Stromal cell of bone marrow (primary cell): ENCODE measurements at places on chromosomes 3 and 15.

- no peak for DNase-seq
Measured at GRCh38 chr3:133273346-133273745, 126.5 kb upstream of the BFSP2 start.

DNA sequence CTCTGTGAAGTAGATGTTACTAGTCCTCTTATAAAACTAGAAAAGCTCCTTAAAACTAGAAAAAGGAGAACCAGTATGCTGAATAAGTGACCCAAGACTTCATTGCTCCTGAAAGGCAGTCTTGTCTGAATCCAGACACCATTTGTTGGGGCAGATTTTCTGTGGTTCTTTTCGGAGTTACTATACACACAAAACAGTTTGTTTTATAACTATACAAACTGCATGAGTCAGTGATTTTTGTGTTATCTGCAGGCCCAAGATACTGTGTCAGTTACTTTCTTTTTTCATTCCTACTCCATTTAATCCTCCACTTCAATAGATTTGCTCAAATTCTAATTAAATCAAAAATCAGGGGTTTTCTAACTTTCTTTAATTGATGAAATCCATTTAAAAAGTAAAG, 244.6 kb downstream of the ARPP21 start:
- DNase-seq, result no peak

GRCh38 chr15:89385596-89386331, 51.1 kb upstream of the POLG start:
- DNase-seq, result peak; percentile 85

DNA sequence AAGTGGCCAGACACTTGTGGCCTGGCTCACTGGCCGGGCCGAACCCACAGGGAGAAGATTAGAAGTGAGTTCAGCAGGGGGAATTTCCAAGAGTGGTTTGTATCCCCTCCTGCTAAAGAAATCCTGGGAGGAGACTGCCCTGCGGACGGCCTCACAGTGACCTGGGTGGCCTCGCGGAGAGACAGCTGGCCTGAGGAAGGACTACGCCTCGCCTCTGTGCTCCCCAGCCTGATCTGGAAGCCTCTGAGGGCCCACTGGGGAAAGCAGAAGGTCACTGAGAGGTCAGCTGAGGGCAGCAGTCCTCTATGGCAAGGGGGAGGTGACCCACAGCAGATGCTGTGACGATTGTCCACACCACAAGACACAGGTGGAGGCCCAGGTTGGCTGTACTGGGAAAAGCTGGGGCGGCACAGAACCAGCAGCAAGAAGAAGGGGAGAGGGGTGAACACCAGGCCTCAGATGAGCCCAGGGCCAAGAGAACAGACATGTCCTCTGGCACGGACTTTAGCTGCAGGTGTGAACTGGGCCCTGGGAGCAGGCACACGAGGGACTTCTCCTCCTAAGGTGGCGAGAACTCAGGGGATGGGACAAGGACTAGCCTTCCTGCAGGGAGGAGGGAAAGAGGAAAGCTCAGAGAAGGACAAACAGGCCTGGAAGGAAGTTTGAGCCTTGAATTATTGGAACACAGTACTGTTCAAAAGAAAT, 37.2 kb upstream of the DLG1 start:
- no peak for DNase-seq

GRCh38 chr3:50436114-50436674, 67.2 kb downstream of the CACNA2D2 start:
- DNase-seq, result peak; percentile 6

DNA sequence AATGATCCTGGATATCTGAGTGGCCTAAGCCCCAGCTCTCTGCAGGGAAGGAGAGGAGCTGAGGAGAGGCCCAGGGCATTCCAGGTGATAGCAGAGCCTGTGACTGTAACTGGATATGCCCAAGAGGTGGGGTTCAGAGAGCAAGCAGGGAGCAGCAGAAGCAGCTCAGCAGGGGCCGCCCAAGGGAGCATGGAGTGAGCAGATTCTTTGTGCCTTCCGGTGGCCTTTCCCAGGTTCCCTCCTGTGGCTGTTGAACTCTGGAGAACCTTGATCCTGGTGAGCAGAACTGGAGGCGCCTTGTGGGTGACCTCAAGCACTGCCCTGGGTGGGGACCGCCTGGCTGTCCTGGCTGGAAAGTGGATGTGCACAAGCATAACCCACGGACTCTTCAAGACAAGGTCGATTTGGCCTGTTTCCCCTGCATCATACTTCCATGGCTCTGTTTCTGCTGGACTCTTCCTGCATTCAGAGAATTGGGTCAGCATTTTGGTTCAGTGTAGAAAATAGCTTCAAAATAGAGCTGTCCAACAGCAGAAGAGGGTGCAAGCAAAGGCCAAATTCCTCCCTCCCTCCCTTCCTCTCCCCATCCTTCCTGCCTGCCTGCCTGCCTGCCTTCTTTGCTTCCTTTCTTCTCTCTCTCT, 76.1 kb downstream of the ARNT2 start:
- DNase-seq, result peak; percentile 52

GRCh38 chr15:42031198-42031915, 10.5 kb upstream of the PLA2G4E start:
- DNase-seq, result no peak

- DNase-seq, result no peak
Measured at GRCh38 chr15:66153549-66154415, 99.8 kb downstream of the MEGF11 start.

DNA sequence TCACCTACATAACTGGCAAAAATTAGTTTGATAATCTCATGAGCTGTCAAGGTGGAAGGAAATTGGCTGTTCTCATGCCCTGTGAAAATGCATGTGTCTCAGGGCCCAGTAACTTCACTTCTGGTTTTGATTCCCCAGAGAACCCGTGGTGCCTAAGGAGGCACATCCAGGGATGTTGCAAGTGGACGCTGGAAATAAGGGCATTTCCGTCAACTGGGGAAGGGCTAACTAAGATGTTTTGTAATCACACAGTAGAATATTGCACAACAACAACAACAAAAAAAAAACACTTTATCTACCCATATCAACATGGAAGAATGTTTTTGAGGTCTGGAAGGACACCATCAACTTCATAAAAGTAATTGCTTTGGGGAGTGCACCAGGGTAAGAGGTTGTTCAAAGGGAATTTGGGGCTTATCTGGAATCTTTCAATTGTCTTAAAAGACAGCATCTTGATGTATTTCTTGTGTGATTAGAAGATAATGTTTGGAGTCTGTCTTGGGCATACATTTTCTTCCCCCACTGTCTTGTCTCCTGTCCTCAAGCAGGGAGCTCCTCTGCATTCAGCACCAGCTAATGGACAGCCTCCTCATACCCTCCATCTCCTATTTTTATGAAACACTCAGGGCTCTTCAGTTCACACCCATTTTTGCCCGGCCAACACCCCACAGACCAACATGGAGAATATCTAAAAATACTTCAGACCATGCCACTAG, 37.2 kb upstream of the PRR20G start:
- no peak for DNase-seq

- no peak for DNase-seq
Measured at GRCh38 chr15:31852933-31853799, 177.1 kb upstream of the CHRNA7 start.

DNA sequence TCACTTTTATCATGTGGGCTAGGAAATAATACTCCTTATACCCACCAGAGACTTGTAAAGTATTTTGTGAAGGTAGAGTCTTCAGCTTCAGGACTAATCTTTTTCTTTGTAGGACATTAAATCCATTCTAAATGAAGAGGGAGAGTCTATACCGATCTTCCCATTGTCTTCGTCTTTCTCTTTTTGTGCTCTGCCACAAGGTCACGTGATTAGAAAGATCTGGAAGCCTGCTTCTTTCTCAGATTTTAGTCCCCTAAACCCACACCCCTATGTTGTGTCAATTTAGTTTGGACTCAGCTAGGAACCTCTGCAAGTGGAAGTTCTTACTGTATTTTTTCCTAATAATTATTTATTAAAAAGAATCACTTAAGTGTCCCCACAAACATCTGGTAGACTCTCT, 507.3 kb downstream of the PYDC2 start:
- DNase-seq, result no peak

DNA sequence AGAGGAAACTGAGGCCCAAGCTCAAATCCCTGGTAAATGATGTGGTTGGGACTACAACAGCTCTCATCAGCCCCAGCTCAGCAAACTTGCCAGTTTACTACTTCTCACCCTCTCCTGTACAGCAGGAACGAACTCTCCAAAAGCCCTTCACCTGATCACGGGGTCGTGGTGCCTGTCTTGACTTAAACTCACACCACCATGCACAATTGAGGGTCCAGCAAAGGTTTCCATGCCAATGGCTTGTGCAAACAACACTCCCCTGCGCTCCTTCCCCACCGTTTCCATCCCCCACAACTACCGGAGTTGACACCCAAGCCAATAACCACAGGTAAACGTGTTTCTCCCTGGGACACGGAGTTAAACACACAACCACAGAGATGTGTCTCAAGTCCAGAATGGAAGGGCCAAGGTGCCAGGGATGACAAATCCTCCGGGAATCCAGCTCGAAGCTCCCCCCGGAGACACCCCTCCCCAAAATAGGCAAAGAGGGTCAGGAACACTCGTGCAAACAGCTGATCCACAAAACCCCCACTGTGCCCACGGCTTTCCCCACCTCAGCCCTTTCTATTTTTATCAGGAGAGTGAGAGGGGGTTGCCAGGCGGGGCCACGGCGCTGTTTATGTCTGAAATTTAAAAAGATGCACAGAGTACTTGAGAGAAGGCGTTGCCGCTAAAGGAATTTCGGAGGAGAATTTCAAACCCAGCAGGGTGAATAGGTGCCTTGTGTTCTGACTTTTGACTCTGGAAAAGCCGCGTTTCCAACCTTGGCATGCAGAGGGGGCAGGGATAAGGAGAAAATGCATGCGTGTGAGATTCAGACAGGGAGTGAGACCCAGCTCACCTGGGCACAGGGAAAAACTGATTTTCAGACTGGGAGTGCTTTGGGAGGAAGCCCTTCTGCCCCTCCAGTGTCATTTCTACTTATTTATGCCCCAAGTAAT, 10.6 kb upstream of the ACAN start:
- no peak for DNase-seq

DNA sequence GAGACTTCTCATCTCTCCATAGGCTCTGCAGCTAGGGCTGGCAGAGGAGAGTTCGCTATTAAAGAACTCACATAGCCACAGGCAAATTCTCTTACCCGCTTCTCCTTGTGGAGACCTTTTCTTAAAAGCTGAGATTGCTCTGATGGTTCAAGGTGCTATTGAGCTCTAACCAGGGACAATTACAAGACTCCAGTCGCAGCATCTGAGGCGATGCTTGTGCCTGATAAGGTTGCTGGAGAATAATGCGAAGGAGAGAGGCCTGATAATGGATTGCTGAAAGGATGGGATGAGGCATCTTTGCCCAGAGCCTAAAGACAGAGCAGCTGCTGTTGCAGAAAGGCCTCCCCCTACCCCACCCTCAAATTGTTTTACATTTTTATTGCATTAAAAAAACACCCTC, 244.5 kb upstream of the SOX14 start:
- no peak for DNase-seq

GRCh38 chr15:25683911-25684310, 179.2 kb downstream of the ATP10A start:
- no peak for DNase-seq

DNA sequence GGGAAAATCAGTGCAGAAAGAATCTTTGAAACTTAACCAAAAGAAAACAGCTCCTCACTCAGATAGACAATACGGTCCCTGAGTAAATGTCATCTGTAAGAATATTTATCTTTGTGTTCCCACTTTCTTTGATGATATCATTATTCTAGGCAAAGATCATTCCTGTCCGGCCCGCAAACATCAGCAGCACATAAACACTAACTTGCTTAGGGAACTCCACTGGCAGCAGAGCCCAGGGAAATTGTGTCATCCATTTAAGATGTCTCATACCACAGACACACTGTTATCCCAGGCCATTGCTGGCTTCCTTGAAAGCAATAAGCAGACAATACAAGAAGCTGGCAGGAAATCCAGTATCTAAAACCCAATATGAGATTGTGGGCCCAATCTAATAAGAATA, 20.1 kb upstream of the CD96 start:
- peak; percentile 37 for DNase-seq

DNA sequence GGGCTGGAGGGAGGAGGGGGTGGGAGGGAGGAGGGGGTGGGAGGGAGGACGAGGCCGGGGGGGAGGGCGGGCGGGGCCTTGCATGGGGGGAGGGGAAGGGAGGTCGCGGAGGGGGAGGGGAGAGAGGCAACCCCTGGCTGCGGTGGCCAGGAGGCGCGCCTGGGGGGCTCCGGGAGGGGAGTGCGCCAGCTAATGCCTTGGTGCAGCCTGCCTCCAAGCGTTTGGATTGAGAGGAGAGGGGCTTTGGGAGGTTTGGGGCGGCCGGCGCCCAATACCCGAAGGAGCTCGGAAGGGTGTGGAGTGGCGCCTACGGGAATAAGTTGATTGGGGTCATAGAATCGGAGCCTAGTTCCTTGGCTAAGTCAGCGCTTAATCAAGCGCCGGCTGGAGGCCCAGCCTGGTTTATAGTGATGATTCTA, 557 bp downstream of the TFG start:
- peak; percentile 14 for DNase-seq

- no peak for DNase-seq
Measured at GRCh38 chr3:153163756-153164550, 1.9 kb downstream of the RAP2B start.

DNA sequence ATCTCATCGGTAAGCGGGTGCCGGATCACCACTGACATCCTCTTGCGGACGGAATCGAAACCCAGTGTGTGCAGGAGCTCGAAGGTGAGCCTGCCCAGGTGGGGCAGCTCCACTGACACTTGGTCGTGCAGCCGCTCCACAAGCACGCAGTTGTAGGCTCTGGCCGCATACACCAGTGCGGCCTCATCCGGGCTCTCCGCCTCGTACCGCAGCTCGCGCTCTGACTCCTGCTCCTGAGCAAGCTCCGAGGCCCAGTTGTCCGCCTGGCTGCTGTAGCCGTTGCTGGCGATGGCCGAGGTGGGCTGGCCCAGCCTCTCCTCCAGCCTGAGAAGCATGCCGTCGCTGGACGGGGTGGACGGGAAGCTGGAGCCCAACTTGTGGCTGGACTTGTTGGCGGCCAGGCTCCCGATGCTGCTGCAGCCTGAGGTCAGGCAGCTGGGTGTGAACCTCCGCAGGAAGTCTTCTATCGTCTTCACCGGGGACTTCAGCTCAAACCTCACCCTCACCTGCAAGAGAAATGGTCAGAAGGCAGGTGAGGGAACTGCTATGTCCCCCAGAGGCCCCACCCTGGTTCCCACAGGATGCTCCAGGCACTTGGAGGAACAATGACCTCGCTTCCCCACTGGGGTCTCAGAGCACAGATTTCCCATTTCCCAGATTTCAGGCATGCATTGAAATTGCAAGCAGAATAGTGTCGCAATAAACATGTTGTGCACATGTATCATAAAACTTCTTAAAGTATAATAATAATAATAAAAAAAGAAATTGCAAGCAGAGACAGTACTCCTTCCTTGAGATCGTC, 149.2 kb downstream of the ATP10A start:
- no peak for DNase-seq
